ENCODE measurements at places on chromosomes 16 and 17.

- peak; percentile 50 for DNase-seq
Measured at GRCh38 chr16:31487720-31488467, 5.0 kb downstream of the SLC5A2 start.

GRCh38 chr17:41308251-41308917, 725 bp downstream of the KRTAP16-1 start:
- peak; percentile 25 for DNase-seq

GRCh38 chr17:15914400-15915170, 30.3 kb upstream of the ADORA2B start:
- DNase-seq: no peak

GRCh38 chr17:72008236-72008876, 112.5 kb upstream of the SOX9 start:
- DNase-seq: no peak

DNA sequence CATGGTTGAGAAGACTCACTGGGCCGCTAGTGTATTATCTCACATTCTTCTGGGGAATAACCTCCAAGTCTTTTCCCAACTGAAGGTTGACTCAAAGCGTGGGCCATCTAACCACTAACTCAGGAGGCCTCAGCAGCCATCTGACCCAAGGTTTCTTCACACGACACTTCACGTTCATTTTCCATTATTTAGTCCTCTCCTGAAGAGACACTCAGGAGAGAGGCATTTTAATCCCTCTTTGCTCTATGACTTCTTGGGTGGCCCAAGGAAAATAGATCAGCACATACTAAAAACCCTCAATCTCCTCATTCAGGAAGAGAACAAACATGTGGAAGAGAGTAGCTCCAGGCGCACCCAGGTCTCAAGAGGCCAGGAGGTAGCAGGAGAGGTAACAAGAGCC, 252.8 kb upstream of the FOXF1 start:
- no peak for DNase-seq

- DNase-seq: no peak
Measured at GRCh38 chr16:77298418-77299360, 99.5 kb downstream of the SYCE1L start.

GRCh38 chr17:28698253-28698941, 13.3 kb downstream of the PROCA1 start:
- DNase-seq: no peak

GRCh38 chr17:55421179-55421934, at the start of gene MMD:
Gene MMD (minus strand): TSS chr17:55421835. CDS start chr17:55421695, 140 bp downstream.
- peak; percentile 20 for DNase-seq

DNA sequence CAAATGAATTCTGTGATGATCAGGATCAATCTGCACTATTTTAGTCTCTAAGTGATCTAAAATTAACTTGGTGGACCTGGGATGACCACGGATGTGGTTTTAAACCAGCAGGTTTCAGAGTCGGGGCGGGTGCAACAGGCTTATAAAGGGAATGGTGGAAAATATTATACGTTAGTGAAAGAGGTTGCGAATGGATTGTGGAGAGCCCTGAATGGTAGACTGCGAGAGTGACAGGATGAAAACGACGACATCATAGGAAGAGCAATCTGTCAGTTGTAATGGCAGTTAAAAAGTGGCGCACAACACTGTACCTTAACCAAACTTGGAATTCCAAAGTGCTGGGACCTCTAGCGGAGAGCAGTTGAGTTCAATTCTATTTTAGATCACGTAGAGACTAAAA, 1.2 kb upstream of the CYB5B start:
- no peak for DNase-seq

- no peak for DNase-seq
Measured at GRCh38 chr16:23595246-23595950, 718 bp downstream of the NDUFAB1 start.

- DNase-seq: no peak
Measured at GRCh38 chr17:65696739-65697394, 135.4 kb upstream of the AXIN2 start.

- no peak for DNase-seq
Measured at GRCh38 chr17:2008332-2009126, 16.6 kb downstream of the RTN4RL1 start.

DNA sequence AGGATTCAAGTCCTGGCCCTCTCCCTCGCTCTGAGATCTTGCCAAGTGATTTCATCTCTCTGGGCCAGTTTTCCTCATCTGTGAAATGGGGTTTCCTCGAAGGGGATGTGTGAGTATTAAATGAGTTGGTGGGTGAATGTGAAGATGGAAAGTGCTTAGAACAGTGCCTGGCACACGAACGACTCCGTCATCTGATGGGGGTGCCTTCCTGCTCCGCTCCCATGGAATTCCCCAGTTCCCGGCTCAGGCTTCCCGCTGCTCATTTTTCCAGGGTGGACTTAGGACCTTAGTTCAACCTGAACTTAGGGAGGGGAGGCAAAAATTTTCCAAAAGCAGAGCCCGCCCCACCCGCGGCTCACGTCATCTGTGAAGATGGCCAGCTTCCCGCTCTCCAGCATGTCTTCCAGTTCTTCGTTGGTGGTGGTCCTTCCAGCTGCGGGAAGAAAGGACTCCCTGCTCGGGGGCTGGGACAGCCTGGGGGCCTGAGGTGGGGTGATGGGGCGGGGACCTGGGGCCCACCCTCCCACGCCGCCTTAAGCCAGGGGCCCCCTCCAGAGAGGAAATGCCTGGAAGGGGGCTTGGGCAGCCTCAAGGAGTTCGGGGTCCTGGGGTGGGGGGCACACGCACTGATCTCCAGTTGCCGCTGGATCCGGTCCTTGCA, 11.4 kb downstream of the HSD3B7 start:
- no peak for DNase-seq

DNA sequence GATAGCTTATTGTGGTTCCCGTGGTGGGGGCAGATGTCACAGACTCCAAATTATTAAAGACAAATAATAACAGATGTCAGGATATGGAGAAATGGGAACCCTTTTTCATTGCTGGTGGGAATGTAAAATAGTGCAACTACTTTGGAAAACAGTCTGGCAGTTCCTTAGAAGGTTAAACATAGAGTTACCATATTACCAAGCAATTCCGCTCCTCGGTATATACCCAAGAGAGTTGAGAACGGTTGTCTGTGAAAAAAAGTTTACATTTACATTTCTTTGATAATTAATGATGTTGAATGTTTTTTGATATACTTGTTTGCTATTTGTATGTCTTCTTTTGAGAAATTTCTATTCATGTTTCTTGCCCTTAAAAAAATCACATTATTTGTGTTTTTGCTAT, 41.2 kb downstream of the OR1D5 start:
- DNase-seq: no peak

DNA sequence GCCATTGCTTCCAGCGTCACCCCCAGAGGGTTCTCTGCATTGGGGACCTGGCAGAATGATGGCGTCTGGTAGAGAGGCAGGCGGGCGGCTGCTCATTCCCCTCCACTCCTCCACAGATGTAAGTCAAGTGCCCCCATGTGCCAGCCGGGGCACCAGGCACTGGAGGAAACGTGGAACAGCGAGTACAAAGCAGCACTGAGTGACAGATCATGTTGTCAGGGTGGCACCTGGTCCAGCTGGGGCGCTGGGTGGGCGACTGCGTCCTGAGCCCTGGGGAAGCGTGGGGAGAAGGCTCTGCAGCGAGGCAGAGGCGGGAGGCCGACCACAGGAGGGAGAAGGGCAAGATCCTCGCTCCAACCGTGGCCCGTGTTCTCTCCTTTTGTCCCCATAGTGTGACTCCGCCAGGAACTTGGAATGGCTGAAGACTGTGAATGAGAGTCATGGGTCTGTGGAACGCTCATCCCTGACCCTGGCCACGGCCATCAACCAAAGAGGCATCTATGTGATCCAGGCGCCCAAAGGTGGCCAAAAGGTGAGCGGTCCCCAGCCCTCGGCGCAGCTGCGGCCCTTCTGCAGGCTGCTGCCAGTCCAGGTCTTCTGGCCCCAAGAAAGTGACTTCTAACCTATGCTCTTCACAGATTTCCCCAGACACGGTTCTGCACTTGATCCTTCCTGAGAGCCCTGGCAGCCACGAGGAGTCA, 76.7 kb downstream of the RNF213 start:
- DNase-seq: no peak

DNA sequence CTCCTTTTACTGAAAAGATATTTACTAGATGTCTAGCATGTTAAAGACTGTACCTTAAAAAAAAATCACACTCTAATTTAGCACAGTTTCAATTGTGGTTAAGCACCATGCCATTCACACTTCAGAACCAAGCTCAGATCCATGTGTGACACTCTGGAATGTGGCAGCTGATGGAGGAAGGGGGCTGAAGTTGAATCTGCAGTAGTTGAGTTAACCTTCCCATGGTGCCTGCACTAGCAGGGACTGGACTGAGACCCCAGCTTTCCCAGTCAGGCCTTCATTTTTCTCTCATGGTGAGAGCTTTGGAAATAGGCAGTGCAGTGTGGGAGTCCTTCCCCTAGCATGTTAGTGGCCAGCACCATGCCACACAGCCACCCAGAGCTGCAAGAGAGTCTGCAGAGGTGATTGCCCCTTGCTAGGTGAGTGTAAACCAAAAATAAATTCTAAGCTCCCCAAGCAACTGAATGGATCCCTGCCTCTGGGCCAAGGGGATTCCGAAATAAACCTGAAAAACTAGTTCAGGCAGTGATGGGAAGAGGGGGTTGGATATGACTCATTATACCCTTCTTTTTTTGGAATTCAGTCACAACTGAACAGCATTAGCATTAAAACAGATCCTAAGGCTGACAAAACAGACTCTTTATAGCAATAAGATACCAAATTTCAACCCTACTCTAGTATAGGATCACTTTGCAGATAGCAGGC, 208.5 kb downstream of the WWOX start:
- DNase-seq: no peak

DNA sequence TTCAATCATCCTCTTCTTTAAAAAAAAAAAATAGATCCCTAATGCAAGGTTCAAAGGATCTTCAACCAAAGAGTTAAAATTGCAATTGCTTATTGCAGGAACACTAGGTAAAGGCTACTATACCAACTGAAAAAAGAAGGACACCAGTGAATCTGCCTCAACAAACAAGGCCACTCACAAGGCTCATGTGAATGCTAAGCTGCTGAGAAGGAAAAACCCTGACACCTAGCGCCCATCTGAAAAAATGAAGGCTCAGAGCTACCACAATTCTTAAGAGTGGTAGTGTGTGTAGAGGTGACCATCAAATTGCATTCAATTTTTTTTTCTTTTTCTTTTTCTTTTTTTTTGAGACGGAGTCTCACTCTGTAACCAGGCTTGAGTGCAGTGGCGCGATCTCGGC, 201.6 kb upstream of the C17orf78 start:
- no peak for DNase-seq

DNA sequence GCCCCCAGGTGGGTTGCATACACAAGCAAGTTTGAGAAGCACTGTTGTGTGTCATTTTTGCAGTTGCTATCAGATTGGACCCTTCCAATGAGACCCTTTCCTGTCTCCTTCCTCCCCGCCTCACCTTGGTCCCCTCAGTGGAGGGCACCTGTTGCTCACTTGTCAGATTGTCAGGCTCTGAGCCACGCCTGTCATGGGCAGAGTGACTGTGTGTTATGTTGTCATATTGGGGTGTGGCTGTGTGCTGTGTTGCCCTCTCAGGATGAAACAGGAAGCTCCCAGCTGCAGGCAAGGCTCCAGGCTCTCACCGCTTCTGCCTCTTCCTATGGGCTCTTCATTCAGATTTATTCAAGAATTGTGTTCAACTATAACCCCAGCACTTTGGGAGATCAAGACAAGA, 302.9 kb downstream of the CPPED1 start:
- DNase-seq: peak; percentile 9

GRCh38 chr17:59520251-59520650, 45.2 kb upstream of the DHX40 start:
- no peak for DNase-seq
